BE2C (cell line): ENCODE measurements at places on chromosomes 16 and 17.

- DNase-seq, result no peak
Measured at GRCh38 chr17:10033959-10034358, 128.9 kb upstream of the RCVRN start.

DNA sequence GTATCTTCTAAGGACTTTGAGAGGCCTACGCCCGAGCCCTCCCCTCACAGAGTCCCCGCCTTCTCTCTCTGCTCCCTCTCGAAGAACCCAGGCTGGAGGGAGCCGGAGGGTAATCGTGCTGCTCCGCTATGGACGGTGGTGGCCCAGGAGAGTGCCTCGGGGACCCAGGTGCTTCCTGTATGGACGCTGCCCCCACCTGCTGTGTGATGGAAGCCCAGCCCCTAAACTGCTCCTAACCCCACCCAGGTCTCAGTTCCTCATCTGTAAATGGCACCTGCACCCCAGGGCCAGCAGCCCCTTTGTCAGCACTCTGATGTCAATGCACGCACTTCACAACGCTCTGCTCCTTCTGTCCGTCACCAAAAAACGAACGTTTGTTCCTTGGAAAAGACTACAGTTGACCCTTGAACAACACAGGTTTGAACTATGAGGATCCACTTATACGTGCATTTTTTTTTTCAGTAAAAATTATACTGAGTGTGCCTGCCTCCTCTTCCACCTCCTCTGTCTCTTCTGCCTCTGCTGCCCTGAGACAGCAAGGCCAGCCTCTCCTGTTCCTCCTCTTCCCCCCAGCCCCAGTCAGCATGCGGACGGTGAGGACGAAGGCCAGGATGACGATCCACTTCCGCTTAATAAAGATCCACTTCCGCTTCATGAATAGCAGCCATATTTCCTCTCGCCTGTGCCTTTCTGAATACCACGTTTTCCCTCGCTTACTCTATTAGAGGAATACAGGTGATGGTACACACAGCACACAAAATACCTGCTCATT lies 118.3 kb downstream of the BANP start:
- DNase-seq, result no peak

DNA sequence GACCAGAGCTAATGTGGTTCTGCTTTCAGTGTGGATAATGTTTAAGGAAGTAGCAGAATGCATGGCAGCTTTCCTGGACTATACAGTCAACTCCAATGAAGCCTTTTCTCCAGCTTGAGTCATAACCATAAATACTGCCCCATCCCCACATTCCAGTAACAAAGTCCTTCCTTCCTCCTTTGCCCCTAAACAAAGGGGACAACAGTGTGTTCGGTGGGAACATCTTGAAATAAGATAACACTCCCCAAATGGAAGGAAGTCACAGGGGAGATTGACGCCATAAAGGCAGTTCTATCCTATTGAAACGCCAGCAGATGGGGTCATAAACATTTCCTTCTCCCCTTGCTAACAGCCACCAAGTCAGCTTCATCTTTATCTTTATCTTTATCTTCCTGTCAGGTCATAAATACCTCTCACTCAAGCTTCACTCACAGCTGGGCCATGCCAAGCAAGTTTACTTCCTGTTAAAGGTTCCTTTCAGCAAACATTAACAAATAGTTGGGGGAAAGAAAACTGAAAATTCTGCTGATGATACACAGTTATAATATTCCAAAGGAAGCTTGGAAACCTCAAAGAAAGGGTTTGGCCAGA lies 136.7 kb downstream of the SNX11 start:
- no peak for DNase-seq

DNA sequence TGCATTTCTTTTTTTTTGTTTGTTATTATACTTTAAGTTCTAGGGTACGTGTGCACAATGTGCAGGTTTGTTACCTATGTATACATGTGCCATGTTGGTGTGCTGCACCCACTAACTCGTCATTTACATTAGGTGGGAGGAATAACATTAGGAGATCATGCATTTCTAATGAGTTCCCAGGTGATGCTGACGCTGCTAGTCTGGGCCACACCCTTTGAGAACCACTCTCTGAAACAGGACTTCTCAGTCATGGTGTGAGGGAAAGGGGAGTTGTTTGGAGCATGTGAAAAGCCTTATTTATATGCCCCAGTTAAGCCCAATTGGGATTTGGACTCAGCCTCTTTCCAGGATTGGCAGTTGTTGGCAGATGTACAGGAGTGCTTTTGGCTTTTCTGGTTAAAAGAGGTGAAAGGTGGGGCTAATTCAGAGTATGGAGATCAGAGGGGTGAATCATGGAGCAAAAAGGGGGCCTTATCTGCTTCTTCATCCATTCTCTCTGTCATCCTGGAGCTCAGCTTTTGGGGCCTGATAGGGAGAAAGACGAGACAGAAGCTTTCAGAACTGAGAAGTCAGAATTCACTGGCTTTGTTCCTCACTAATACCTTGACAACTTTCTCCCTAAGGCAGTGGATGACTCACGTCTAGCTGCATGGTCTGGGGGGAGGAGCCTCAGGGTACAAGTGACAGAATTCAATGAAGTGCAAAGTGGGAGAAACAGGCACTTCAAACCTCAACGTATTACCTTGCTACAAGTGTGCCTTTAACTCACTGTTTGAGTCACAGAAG lies 180.0 kb upstream of the CACNG3 start:
- DNase-seq, result no peak

DNA sequence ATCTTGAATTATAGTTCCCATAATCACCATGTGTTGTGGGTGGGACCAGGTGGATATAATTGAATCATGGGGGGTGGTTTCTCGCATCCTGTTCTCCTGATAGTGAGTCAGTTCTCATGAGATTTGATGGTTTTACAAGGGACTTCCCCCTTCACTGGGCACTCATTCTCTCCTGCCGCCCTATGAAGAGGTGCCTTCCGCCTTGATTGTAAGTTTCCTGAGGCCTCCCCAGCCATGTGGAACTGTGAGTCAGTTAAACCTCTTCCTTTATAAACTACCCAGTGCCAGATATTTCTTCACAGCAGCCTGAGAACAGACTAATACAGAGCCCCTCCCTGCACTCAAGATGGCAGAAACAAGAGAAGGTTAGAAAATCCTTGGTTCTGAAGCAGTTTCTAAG lies 26.4 kb downstream of the LDAF1 start:
- no peak for DNase-seq

DNA sequence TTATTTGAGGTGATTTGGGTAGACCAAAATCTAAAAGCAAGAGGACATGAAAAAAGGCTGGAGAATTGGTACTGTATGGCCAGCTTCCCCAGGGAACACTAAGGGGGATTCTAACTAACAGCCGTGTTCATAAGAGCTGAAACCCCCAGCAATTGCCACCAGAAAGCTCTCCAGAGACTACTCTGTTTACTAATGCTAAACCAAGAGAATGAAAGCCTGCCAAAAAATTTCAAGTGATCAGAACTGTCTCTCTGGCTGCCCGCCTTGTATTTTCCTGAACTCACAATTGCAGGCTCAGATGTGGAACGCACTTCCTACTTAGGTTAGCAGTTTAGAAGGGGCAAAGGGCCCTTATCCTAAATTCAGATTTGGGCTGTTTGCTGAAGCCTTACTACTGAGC lies 24.1 kb downstream of the MYH10 start:
- DNase-seq, result peak; percentile 7

DNA sequence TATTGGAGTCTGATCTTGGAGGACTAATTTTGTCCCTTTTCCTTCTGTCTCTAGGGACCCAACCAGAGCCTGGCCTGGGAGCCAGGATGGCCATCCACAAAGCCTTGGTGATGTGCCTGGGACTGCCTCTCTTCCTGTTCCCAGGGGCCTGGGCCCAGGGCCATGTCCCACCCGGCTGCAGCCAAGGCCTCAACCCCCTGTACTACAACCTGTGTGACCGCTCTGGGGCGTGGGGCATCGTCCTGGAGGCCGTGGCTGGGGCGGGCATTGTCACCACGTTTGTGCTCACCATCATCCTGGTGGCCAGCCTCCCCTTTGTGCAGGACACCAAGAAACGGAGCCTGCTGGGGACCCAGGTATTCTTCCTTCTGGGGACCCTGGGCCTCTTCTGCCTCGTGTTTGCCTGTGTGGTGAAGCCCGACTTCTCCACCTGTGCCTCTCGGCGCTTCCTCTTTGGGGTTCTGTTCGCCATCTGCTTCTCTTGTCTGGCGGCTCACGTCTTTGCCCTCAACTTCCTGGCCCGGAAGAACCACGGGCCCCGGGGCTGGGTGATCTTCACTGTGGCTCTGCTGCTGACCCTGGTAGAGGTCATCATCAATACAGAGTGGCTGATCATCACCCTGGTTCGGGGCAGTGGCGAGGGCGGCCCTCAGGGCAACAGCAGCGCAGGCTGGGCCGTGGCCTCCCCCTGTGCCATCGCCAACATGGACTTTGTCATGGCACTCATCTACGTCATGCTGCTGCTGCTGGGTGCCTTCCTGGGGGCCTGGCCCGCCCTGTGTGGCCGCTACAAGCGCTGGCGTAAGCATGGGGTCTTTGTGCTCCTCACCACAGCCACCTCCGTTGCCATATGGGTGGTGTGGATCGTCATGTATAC lies 8.0 kb downstream of the GPRC5C start:
- DNase-seq, result no peak

- no peak for DNase-seq
Measured at GRCh38 chr17:75731716-75732498, 10.6 kb downstream of the ITGB4 start.
